ENCODE measurements at places on chromosomes 3 and 15.

DNA sequence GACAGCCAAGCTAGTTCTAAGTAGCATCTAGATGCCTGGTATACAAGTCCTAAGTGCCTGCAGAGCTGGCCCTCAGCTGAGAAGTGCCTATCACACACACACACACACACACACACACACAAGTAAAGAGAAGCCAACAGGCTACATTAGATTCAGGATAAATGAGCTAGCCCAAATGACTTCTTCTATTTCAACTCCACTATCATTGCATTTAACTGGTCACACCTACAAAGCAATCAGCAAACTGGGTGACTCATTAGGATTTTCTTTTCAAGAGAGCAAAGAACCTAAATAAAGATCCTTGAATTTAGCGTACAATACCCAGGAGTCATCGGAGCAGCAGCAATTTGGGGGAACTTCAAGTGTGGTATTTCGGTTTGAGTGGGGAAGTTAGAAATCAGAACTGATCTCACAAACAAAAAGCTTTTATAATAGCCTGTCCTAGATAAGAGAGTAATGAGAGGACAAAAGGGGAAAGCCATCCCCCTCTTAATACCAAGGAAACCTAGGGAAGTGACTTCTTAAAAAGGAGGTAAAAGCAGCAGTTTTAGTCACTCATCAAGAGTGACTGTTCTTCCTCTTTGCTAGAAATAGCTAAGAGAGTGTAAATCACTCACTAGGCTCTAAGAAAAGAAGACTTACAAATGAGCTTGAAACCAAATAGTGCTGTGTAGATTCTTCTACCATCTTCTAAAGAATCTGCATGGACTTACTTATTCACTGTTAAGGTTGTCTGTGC is 112.7 kb downstream of the TNIK start:
- DNase-seq: peak; percentile 58

- DNase-seq: no peak
Observed at GRCh38 chr3:75380276-75380771, 283.8 kb upstream of the FRG2C start.

DNA sequence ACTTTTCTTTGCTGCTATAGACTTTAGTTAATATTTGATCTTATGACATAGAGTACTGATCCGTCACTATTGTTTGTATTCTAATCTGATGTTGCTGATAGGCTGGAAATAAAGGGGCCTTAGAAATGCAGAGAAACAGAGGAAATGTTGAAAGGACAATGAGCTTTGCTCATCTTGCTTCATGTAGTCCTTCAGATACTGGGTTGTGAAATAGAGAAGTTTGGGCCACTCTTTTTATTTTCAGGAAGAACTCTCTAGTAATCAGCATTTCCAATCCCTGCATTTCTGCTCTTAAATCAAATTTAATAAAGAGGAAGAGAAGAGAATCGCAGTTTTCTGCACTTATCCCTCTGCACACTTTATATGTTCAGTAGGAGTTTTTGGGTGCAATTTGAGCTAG is 192.8 kb upstream of the THBS1 start:
- DNase-seq: no peak

DNA sequence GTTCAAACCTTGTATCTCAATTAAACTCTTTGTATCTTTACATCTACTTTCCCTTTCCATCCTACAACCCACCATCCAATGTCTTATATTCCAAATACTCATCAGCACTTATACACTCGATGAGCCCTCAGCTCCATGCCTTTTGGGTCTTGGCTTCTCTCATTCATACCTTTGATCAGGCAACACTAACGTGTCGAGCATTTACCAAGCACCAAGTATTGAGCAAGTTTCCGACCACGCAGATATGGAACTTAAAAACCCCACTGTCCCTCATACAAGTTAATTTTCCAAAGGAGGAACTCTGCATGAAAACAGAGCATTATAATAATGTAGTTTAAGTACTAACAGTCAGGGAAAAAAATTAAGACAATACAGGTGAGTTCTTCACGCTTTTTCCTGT is 102.8 kb downstream of the IL1RAP start:
- DNase-seq: no peak

DNA sequence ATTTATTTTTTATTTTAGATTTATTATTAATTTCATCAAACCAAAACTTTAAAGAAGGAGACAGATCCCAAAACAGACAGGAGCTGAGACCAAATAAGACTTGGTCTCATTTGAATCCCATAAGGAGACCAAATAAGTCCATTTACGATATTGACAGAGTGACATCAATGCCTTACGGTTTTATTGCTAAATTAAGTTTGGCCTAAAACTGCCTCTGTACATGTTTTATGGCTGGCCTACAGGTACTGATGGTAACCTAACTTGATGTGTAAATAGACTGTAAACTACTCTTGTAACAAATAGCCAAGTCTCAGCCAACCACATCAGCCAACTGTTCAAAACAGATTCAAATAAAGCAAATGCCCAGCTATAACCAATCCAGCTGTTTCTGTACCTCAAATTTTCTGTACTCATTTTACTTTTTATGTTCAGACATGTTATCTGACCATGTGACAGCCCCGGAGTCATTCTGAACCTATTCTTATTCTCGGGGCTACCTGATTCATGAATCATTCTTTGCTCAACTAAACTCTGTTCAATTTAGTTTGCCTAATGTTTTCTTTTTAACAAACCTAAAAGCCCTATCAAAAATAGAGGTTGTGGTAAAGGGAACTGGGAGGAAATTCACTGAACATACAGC is 89.4 kb upstream of the CDAN1 start:
- DNase-seq: no peak

DNA sequence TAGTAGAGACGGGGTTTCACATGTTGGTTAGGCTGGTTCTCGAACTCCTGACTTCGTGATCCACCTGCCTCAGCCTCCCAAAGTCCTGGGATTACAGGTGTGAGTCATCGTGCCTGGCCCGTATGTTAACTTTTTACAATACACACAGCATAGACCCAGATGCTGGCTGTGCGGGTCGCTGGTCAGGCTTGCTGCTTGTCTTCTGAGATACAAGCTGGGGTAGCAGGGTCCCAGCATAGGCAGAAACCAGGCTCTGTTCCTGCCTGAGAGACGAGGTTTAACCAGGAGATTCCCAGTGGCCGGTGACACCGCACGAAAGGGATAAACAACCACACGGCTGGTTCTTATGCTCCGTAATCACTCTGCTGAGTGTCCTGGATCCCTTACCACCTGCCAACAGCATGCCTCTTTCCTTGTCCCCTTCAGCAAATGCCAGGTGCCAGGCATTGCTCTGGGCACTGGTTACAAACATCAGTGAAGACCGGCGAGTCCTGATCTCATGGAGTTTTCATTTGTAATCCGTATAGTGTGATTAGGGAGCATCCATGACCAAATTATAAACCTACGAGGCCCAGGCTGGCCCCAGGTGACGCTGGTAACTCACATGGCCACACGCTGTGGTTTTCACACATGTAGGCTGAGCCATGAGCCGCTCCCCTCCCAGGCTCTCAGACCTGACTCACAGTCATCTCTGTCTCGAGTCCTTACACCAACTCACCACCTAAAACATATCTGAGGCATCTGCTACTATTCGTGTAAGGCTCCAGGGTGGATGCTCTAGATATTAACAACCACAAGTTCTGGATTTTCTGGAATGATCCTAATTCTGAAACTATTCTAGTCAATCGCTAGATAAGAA is 125.7 kb downstream of the PDZRN3 start:
- peak; percentile 63 for DNase-seq

GRCh38 chr3:70261283-70261682 is 51.2 kb downstream of the MDFIC2 start:
- DNase-seq: no peak

DNA sequence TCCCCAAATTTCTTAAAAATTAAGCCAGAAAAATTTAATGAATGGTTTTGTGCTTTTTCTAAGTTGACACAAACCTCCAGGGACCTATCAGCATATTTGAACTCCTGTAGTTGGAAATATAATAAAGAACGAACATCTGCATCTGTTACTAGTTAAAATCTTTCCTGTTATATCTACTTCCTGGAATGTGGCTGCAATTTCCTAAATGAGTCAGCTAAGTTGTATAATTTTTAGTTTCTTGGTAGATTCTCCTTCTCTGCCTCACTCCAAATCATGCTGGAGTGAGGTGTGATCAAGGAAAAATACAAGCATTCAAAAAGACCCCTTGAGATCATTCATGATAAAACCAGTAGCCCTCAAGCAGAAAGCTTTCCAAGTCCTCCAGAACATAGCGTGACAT is 106.2 kb upstream of the MCTP2 start:
- peak; percentile 76 for DNase-seq

- DNase-seq: peak; percentile 13
Observed at GRCh38 chr3:87127281-87127680, 99.8 kb upstream of the CHMP2B start.

DNA sequence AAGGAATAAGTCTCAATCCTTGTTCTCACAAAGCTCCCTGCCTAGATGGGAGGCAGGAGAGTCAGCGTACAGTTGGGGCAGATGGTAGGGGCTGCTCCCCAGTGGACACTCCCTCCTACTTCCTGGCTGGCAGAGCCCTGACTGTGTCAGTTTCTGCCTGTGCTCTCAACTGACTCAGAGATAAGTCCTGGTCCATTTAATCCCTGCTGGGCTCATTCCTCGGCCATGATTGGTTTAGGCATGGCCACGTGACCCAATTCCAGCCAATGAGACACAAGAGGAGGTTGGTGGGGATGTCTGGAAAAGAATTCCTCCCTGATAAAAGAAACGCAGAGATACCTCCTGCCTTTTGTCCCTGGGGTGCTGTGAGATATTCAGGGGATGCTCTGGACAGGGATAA is 118.1 kb upstream of the SLC6A11 start:
- DNase-seq: no peak

DNA sequence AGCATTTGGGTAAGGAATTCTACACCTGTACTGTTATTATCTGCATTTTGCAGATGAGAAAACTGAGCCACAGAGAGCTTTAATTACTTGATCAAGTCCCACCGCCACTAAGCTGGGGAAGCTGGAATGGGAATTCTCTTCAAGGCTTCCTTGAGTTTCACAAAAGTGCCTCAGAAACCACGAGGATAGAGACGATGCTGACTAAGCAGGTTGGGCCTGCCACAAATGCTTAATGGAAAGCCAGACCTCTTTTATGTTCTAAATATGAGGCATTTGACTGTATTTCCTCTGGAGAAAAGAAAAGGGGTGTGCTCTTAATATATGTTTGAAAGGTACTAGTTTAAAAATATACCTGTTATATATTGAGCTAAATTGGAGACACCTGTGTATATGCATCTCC is 34.7 kb downstream of the ADAMTS9 start:
- peak; percentile 29 for DNase-seq

DNA sequence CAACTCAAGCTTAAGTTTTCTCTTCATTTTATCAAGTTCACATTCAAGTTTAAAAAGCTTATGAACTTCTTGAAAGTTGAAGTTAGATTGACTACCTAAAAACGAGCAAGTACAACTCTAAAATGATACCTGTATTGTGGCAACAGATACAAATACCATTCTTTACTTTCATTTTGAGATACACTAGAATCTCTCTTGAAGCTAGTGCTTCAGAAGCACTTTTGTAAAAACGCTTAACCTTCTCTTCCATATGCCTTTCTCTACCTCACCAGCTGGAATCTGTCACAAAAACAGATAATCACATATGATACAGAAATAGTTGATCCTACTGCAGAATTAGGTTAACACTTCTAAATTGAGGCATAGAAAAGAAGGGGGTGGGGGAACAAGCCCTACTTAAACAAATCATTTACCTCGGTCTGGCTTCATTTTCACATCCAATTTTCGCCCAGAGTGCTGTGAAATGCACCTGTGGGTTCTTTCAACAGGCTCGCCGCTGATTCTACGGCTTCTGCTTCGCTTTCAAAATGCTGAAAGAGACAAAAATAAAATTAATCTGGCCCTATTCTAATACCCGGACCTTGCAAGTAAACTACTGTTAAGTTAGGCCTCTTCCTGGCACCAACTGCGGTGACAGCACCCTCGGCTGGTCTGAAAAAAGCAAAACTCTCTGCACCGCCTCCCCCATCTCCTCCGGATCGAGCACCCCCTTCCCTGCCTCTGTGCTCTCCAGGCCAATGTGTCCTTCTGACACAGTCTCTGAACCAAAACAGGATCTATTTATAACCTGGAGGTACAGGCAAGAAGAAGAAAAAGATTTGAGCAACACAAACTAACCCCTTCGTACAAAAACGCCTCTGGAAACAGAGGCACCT is 1.4 kb downstream of the ATOSA start:
- peak; percentile 50 for DNase-seq

- no peak for DNase-seq
Observed at GRCh38 chr3:118144919-118145318, 889.7 kb downstream of the IGSF11 start.

- no peak for DNase-seq
Observed at GRCh38 chr3:178420033-178420432, 116.2 kb upstream of the KCNMB2 start.

DNA sequence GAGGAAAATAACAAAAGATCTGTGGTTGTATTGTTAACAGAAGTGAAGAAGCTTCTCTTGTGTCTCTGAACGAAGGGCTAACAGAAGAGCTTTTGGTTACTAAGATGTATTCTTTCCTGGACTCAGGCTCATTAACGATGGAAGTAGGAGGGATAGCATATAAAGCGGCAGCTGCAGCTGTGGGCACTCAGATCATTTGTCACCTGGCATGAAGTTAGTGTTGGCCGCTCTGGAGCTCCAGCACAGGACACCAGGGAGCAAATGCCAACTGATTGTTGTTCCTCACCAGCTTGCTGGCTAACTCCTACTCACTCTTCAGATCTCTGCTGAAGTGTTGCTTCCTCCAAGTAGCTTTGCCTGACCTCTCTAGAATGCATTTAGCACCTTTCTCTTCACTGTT is 15.5 kb upstream of the SLITRK3 start:
- no peak for DNase-seq

DNA sequence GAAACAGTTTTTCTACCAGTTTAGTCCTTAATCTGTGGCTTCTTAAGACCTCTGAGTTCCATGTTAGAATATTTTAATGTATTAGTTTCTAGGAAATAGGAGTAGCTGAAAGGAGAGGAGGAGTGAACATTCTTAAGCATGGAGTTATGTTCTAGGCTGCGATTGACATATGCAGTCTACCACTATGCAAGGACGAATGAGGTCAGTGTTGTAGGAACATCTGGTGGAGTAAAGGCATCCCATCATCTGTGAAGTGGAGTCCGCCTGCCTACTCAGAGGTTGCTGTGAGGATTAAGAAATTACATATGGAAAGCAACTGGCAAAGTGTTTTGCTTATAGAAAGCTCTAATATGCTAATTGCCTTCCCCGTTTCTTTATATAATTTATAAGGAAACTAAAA is 45.1 kb downstream of the SNAPC5 start:
- DNase-seq: peak; percentile 6

GRCh38 chr15:36757189-36757814 is 177.9 kb downstream of the CDIN1 start:
- no peak for DNase-seq

GRCh38 chr15:52361975-52362494 is 66.4 kb upstream of the MYO5C start:
- DNase-seq: no peak

GRCh38 chr3:35254917-35255316 is 384.4 kb upstream of the ARPP21 start:
- no peak for DNase-seq

GRCh38 chr15:99706557-99707303 is 26.5 kb downstream of the LYSMD4 start:
- no peak for DNase-seq

Measured in fibroblast of skin of abdomen (primary cell).